ENCODE measurements at places on chromosomes 11 and 22. TPM values are rescaled to one million over a fixed set of nuclear protein-coding genes. Genes with fewer than 3 reads are reported as not detected.

- DNase-seq: no peak
Observed at GRCh38 chr11:16781936-16782919, 43.8 kb downstream of the C11orf58 start.

DNA sequence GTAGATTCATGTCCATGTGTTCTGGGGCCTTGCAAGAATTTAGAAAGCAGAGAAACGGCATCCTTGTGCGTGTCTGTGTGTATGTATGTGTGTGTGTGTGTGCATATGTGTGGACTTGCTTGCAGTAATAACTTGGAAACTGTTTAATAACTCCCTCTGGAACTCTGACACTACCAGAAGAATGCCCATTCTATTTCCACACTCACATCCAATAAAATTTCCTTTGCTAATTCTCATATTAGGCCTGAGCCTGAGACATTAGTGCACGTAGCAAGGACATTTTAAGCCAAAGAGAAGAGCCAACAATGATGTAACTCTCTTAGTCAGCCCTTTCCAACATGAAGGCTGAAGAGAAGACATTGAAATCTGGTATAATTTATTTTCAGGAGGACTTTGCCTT is 3.2 kb downstream of the OR4D6 start:
- no peak for DNase-seq

DNA sequence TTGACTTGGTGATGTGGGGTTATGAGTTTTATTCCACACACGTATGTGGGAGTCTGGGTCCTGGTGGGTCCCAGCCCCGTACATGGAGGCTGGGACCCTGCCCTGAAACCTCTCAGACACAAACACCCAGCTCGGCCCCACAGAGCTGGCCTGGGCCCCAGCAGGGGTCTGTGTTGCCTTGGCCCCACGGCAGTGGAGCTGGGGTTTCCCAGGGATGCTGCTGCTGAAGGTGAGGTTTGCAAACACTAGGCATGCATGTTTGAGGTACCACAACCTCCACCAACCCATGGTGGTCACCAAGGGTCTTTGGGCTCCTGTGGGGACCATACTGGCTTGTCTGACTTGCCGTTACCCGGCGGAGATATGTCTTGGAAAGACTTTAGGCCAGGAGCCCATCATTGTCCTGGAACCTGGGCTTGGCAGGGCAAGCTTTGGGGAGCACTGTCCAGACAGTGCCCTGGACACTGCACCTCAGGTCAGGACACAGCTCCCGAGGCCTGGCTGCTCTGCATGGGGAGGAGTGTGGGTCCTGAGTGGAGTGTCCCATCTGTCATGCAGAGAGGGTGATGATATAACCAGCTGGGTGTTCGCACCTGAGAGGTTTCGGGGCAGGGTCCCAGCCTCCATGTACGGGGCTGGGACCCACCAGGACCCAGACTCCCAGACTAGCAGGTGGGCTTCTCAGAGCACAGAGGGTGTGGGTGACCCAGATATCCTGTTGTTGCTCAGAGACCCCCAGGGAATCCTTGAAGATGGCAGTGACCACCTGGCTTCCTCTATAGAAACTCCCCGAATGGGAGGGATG is 63.3 kb downstream of the KCNQ1 start:
- no peak for DNase-seq

- peak; percentile 70 for DNase-seq
Observed at GRCh38 chr22:50276143-50276542, 6.0 kb upstream of the MAPK11 start.

Gene TSSK2
- not detected for total RNA-seq

Gene TXNRD2
- total RNA-seq: 6.4 TPM
